ENCODE measurements at places on chromosomes 7 and 10.

DNA sequence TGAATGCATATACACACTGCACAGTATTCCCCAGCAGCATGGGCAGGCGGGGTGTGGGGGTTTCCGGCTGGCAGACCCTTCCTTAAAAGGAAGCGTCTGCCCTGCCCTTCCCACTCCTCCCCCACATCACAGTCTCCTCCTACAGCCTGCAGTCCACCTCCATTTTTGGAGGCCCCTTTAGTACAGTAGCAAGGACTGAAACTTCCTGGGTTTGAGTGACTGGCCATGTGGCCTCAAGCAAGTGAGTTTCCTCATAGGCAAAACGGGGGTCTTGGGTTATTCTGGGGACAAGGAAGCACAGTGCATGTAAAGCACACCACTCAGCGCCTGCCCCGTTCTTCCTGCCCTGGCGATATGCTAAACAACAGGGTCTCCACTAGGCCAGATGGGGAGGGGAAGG lies 62.1 kb upstream of the COL13A1 start:
- DNase-seq, result no peak

DNA sequence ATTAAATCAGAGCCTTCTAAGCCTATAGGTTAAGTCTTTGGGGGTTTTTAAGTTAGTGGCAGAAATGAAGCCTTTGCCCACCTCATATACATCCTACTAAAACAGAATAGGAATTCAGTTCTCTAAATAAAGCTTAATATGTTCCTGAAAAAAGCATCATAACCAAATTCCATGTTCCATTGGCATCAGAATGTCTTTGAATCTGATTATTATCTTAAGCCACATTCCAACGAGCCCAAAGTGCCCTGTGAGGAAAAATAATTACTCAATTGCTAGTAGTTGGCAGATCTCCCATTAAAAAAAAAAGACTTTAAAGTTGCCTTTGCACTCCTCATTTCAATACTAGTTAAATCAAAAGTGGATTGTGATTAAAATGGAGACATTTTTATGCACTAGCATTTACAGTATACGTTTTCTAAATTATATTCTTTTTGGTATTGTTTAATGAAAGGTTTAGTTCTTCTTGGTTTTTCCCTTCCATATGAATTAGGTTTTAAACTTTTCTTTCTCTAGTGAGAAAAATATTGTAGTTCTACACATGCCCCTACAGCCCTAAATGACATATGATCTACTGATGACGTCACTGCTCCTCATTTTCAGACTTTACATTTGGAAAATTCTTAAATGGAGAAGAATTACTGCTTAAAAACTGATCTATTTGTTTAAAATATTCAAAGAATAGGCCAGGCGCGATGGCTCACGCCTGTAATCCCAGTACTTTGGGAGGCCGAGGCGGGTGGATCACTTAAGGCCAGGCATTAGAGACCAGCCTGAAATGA lies 54.3 kb upstream of the CABCOCO1 start:
- no peak for DNase-seq

DNA sequence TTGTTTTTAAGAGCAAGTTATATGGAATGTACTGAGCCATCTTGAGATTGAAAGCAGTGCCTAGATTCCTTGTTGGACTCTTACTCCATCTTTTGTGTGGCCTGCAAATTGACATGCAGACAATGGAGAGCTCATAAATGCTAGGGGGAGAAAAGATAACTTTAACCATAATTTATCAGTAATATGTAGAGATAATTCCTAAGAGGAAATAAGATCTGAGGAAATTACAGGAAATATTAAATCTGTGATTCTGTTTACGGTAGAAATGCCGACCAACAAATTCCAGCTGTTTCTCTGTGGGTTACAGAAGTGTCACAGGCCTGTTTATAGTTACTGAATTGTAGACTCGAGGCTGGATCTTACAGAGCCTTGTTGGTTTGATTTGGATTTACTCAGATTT lies 348.0 kb downstream of the SUGCT start:
- no peak for DNase-seq

DNA sequence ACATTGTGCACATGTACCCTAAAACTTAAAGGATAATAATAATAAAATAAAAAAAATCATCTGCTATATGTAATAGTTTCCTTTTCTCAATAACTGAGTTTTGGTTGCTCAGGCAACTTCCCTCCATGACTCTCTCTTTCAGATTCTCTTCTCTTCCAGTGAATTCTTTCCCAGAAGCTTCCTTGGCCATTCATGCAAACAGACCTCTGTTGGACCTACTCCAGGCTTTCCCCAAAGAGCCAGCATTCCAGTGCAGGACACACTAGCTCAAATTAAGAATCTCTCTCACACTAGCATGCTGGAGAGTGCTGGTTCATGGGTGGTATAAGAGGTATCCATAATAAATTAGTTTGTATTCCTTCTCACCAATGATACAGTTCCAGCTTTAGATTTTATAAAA lies 31.0 kb upstream of the ZEB1 start:
- no peak for DNase-seq

DNA sequence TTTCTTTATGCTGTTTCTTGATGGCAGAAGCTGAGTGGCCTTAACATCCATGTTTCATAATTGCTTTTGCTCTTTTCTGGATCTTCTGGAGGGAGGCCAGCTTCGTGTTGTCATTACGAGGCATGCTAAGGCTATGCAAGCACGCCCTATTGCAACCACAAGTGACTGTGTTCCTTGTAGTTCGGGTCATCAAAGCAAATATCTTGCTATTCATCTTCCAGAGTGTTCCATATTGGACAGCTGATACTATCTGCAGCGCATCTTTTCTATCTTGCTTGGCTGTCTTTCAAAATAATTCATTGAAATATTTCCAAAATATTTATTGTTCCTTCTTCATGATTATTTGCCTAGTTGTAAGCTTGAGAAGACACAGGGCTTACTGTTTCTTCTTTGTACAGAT lies 5.0 kb downstream of the EPHB6 start:
- DNase-seq, result no peak

DNA sequence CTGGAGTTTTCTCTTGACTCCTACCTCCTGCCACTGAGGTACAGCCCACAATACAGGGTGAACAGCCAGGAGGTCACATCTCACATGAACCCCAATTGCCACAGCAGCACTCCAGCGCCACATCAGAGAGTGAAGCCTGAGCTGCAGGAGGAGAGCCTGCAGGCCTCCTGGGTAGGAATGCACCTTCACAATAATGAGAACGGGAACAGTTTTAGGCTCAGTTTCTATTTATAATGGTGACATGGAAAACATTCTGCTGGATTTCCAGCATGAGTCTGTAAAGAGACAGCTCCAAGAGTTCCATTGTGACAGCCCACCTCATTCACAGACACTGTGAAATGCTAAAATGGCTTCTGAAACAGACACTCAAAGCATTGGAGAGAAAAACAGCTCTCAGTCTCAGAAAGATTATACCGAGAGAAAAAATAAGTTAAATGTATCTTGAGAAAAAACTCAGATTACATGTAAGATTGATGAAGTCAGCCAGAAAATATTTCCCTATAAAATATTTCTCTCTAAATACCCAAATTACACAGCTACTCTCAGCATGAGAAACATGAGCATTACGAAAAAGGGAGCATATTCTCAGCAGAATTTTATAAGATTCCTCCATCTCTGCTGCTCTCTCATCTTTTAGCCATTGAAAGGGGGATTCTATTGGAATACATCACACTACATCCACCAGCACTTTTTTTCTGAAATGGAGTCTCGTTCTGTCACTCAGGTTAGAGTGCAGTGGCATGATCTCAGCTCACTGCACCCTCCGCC lies 11.3 kb downstream of the ZNF680 start:
- DNase-seq, result no peak
